NAMALWA (cell line): ENCODE measurements at places on chromosomes 16 and 17.

DNA sequence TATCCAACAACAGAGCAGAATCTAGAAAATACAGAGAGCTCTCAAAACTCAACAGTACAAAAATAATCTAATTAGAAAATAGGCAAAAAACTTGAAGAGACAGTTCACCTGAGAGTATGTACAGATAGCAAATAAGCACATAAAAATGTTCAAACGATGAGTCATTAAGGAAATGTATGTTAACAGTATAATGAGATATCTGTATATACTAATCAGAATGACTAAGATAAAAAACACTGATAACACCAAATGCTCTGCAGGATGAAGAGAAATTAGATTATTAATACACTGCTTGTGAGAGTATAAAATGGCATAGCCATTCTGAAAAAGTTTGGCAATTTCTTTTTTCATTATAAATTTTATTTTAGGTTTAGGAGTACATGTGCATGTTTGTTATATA, 1307.6 kb upstream of the GOT2 start:
- no peak for DNase-seq

DNA sequence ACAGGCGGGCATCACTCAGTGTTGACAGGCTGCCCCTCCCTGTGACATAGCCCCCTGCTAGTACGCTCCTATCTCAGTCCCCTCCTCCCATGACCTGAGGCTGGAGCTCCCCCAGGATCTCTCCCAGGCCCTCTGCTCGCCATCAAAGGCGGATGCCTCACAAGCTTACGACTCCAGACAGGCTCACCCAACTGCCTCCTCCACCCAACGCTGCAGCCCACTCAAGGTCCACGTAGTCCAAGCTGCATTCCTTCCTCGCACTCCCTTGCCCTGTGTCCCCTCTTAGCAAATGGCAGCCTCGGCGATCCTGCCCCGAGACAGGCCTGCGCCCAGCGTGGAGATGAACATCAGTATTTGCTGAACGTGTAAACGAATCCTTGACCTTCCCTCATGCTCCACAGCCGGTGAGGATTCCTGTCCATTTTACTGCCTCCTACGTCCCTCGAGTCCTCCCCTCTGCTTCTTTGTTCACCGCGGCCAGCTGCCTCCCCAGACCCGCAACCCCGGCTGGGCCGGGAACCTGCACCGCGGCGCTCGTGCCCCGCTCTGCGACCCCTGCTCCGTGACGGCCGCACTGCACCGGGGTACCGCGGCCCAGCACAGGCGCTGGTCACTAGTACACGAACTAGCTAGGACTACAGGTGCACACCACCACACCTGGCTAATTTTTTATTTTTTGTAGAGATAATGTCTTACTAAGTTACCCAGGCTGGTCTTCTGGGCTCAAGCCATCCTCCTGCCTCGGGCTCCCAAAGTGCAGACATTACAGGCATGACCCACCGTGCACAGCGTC, 838 bp upstream of the TMEM97 start:
- DNase-seq, result no peak

DNA sequence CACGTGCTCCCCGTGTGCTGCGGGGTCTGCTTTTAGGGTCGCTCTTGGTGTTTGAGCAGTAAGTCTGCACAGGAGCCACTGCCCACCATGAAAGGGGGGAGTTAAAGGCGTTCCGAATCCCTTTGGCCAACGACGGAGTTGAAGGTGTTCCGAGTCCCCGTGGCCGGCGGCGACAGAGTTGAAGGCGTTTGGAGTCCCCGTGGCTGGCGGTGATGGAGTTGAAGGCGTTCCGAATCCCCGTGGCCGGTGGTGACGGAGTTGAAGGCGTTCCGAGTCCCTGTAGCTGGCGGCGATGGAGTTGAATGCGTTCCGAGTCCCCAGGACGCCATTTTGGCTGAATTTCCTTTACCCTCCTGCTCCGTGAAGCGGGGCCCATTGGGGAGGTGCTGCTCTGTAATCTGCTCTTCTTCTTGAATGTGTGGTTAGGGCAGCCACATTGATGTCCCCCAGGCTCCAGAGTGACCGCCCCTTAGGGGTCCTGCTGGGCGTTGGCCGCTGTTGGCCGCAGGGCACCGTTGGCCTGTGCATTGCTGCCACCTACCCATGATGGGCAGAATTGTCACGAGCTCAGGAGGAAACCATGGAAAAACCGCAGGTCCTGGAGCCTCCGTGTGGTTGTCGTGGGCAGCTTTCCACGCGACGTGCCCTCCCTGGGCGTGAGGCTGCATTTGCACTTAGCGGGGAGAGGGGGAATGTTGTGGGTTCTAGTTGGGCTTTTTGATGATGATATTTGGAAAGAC, 73.7 kb upstream of the ZNF750 start:
- DNase-seq, result no peak

DNA sequence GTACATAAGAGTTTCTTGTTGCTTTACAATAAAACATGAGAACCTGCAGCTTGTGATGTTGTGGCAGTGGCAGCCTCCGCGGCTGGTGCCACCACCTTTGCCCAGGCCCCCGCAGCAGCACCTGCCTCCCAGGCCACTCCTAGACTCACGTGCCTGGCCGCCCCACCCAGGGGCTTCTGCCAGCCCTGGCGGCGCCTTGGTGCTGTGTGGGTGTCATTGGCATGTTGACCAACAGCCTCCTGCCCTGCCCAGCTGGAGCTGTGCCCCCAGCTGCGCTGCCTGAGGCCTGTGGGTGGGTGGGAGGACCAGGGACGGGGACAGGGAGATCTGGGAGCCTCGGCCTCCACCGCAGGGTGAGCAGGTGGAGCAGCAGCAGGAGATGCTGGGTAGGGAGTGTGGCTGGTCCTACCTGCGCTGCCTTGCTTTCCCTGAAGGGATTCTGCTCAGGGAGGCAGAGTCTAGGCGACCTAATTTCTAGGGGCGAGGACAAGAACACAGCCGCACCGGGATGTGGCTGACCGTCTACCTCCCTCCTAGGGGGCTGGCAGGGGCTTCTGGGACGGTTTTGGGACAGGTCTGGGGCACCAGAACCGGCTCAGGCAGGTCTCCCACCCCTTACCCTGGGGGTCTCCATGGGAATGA, 428 bp upstream of the DNASE1L2 start:
- DNase-seq, result no peak

DNA sequence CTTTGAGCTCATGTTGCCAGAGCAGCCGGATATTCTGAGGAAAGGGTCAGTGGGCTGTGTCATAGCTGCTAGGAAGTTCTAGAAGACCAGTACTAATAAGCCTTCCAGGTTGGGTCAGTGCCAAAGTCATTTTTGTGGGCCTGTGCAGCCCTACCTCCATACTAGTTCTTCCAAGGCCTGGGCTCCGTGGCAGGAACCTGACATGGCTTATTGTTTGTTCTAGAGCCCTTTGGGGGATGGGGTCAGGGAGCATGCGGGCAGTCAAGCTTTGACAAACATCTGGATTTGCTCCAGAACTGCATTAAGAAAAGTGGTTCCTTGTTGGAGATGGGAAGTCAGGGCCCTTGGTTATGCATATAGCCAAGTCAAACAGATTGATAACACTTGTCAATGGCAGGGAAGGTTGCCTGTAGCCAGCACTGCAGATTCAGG, 7.6 kb downstream of the ALKBH5 start:
- no peak for DNase-seq

DNA sequence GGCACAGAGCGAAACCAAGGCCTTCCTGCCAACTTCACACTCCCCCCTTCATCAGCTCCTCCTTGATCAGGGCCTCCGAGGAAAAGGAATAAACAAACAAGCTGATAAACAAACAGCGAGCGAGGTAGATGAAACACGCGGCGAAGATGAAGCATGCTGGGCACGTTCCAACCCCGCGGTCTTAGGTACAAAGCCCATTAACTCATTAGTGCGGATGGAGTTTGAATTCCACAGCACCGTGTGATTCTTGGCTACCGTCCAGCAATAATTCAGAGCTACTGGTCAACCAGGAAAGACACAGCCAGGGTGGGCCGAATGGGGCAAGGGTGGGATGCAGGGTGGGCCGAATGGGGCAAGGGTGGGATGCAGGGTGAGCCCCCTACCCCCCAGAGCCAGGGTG, 67.3 kb downstream of the RBFOX3 start:
- DNase-seq, result no peak
